Placental pericyte (primary cell): ENCODE measurements at places on chromosomes 5 and 9. TPM values are rescaled to one million over a fixed set of nuclear protein-coding genes. Genes with fewer than 3 reads are reported as not detected.

Gene ANKRD55
- 0.44 and 0.72 TPM in 2 replicates for total RNA-seq

Gene CD274
- total RNA-seq = 6.6 and 25.6 TPM in 2 replicates

Gene SHISAL2B
- total RNA-seq = not detected in 2 replicates

Gene BAAT
- total RNA-seq = 0.14 TPM in 1 of 2 replicates, not detected in the other

Gene IRGM
- total RNA-seq = 0.57 TPM in 1 of 2 replicates, not detected in the other

Gene IFNB1
- total RNA-seq = not detected in 2 replicates

Gene CPEB4
- total RNA-seq = 46.5 and 66.5 TPM in 2 replicates

Gene PLK2
- total RNA-seq = 236 and 325 TPM in 2 replicates

Gene AP3B1
- 63.2 and 74.6 TPM in 2 replicates for total RNA-seq

Gene VCAN
- 200 and 945 TPM in 2 replicates for total RNA-seq

Gene IL4
- not detected in 2 replicates for total RNA-seq

Gene FOXI1
- total RNA-seq = not detected in 2 replicates

Gene ZNF883
- total RNA-seq = under 0.01 and 0.22 TPM in 2 replicates

Gene FIBCD1
- 2.4 and 17.9 TPM in 2 replicates for total RNA-seq

Gene CATSPER3
- 0.43 TPM in 1 of 2 replicates, not detected in the other for total RNA-seq

Gene EIF4EBP3
- 1.3 TPM in 1 of 2 replicates, not detected in the other for total RNA-seq

Gene GRM6
- not detected in 2 replicates for total RNA-seq

Gene AQP7
- 0.44 TPM in 1 of 2 replicates, not detected in the other for total RNA-seq

Gene ABO
- total RNA-seq = not detected in 2 replicates
